ENCODE measurements at places on chromosomes 7 and 10.
A peak's percentile ranks its signal among the peaks of the same experiment; 100 is the strongest.

DNA sequence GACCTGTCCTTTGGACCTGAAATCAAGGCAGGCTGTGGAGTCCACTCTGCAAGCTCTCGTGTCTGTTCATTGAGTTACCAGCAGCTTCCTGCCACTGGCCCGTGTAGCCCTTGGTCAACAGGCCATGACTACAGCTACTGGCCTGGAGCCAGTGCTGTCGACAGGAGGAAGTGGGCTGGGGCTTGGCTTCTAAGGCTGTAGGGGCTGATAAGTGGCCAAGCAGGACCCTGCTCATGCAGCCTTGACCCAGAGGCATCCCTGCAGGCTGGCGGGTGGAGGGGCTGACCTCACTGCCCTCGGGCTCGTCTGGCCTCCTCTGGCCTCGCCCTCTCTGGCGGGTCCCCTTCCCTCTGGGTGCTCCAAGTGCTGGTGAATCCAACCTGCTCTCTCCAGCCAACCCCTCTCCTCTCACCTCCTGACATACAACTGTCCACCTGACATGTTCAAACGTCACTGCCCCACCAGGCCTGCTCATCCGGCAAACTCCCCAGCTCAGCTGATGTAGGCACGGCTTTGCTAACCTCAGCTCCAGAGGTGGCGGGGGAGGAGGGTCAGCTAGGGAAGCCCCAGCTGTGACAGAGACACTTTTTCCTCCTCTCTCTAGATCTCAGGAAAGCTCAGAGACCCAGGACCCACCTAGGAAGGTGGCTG is 188.6 kb upstream of the LYZL2 start:
- DNase-seq, result no peak

- peak; percentile 41 for DNase-seq
These were observed 72.0 kb downstream of the SLC37A3 start for GRCh38 chr7:140326116-140326928.

DNA sequence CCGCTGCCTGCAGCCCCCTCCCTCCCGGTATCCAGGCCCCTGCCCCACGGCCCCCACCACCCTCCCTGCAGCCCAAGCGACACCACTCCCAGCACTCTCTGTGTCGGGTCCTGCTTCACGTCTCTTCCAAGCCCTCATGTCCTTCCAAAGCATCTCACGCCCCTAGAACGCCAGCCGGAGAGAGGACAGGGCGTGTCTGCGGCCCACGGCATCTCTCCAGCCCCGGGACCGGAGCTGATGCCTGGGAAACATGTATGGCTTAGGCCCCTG is 51.1 kb upstream of the PDGFA start:
- DNase-seq, result no peak

GRCh38 chr10:18699849-18700840 is 40.9 kb downstream of the ARL5B start:
- no peak for DNase-seq

DNA sequence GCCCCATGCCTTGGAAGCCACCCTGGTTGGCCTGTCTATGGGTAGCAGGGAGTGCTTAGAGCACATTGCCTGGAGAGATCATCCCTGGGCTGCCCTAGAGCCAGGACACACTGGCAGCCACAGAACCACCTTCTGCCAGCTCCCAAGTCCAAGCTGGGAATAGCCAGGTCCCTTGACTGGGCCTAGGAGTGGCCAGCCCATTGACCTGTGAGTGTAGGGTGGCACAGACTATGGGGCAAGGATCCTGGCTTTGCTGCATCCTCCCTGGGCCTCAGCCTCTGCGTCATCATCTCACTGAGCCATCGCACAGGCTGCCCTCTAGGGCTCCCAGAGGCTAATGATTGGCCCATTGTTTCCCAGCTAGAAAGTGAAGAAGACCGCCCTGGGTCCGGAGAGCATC is 7.0 kb downstream of the AQP1 start:
- DNase-seq, result no peak

DNA sequence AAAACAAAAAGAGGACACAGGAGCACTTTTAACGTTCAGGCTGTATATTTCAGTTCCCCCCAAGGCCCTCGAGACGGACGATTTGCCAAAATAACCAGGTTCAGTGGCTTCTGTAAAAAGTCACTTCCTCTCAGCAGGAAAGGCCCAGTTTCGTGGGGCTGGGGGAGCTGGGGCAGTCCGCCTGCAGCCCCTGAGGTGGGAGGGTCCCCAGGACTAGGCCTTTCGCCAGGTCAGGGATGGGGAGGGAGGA is 28.8 kb downstream of the WDR86 start:
- DNase-seq, result no peak

DNA sequence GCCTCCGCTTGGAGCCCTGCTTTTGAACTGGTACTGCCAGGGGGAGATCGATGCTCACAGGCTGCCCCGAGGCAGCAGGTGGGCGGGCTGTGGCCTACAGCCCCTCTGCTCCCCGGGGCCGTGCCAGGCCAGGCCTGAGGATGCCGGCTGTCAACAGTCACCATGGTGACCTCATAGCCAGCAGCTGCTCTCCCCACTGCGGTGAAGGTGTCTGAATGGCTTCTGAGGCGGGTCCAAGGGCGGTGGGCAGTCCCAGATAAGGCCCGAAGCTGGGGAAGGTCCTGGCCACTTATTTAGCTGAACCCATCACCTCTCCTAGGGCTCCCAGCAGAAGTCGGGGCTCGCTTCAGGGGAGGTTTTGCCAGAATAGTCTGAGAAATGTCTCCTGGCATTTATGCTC is 179.3 kb downstream of the ARHGAP12 start:
- DNase-seq, result no peak

DNA sequence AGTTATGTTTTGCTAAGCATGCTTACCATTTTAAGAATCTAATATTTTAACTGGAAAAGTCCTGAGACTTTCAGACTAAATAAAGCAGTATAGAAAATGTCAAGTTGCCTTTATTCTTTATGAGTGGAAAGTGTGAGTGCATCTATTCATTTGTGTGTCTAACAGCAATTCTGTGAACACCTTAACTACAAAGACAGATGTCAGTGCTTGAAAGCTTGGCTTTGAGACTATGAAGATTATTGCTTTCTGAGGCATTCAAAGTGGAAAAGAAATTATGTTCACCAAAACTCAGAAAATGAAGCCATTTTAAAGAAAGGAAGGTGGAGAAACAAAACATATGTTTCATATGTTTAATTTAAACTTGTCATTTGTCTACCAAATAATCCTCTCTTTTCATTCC is 294.5 kb upstream of the SEMA3C start:
- no peak for DNase-seq

DNA sequence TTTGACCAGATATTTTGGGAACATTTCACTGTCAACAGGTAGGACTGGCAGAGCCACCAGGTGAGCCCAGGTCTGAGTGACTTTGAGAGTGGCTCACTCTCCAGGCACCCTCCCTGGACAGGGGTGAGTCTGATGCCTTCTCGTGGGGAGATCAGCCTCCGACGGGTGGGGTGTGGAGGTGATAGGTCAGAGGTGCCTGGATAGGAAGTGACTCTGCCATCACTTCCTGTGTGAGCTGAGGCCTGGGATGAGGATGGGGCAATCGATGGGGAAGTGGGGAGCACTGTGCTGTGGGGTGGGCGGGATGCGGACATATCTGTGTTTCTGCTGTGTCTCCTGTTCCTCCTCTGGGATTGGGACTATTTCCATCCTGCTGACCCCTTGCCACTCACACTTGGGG is 34.6 kb downstream of the IFT22 start:
- DNase-seq, result no peak

DNA sequence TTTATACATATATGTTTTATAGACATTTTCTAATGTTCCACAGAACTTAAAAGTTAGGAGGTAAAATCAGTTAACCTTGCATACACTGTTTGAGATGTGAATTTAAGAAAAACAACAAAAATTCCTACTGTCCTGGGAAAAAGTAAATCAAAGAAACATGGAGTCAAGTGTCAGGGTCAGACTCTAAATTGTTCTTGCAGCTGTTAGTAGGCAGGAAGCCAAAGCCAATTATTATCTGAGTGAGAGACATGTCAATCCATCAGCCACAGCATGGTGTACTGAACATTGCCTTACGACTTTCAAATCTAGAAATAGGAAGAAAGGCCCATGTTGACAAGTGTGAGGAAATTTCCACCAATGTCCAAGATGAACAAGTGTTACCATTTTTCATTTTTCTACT is 461.2 kb upstream of the MBL2 start:
- no peak for DNase-seq

DNA sequence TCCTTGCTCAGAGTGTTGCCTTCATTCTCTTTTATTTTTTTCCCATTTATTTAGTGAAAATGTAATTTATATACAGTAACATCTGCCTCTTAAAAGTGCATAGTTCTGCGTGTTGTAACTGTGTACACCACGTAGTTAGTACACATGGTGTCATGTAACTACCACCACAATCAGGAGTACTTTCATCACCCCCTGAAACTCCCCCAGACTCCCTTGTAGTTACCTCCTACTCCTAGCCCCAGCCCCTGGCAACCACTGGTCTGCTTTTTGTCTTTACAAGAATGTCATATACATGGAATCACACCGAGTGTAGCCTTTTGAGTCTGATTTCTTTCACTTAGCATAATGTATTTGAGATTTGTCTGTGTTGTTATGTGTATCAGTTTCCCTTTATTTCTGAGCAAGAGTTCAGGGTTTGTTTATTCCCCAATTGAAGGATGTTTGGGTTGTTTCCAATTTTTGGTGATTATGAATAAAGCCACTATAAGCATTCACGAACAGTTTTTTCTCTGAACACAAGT is 50.6 kb downstream of the GRK5 start:
- DNase-seq, result no peak

GRCh38 chr7:121020249-121020988 is 31.9 kb downstream of the CPED1 start:
- DNase-seq, result no peak

DNA sequence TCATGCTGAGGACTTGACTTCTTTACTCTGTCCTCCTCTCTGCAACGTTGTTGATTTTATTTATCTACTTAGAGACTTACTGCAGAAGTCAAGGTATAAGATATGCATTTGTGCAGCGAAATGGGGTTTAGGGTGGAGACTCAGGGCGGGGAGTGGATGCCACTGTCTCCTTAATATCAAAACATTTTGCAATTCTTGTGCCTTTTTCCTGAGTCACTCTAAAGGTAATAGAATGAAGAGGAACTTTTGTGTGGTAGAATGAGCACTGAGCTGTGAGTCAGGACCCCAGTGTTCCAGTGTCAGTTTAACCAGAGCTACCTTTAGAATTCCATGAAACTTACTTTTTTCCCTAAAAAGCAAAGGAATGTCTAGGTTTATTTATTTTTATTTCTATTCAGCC is 78.2 kb downstream of the VTI1A start:
- DNase-seq, result no peak

DNA sequence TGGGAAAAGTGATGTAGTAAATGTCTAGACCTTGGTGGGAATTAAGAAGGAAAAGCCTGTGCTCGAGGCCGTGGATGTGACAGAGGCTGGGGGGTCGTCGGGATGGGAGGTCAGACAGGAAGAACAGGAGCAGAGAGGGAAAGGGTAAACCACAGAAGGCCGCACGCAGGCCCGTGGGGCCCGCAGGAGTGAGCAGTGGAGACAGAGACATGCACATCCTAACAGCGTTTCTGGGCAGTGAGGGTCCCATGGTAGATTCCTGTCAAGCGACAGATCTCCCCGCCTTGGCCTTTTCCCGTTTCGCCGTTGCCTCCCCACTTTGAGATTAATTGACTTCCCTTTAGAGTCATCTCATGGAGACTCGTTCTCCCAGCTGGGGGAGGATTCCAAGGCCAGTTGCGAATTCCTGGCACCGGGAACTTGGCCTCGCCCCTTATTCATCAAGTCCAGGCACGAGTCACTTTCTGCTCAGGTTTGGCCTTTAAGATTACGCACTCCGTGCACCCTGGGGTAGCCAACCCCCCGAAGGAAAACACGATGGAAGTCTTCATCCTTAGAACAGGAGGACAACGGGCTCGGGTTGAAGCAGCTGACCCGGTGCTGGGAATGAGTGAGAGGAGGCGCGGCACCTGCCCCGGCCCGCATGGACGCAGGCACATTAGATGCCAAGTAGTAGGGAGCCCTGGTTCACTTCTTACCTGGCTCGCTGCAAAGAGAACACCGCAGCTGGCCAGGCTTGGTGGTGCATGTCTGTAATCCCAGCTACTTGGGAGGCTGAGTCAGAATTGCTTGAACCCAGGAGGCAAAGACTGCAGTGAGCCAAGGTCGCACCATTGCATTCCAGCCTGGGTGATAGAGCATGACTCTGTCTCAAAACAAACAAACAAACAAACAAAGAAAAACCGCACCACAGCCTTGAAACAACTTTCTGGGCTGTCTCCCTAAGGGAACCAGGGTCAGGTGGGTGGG is 315.2 kb upstream of the SHH start:
- no peak for DNase-seq

DNA sequence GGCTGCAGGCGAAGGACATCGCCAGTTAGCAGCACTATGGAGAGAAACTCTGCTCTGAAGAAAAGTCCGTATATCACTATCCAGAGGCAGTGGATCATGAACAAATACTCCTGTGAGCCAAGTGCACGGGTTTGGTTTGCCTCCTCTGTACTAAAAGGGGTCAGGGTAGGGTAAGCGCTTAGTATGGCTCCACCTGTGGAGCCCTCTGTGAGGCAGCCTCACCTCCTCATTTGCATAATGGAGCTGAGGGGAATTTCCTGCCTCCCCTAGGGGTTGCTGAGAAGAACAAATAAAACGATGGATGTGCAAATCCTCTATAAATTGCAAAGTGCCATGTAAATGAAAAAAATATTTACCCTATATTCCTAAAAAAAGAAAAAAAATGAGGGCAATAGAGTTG is 63.4 kb downstream of the GPR26 start:
- no peak for DNase-seq

- DNase-seq, result no peak
These were observed 270.7 kb upstream of the IGFBP3 start for GRCh38 chr7:46191776-46192175.

DNA sequence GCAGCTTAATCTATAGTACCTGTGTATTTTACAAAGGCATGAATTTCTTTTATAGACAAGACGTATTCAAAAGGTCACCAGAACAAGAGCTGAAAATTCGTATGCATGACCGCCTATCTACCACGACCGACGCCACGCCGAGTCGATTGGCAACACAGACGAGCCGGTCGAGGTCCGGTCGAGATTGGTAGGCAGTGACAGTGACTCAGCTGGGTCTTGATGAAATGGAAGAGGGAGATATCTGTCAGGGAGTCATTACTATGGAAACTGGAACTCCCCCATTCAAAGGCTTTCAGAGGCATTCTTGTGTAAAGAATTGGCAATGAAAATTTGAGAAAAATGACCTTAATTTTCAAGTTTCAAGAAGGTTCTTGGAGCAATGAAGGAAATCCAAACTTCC is 2.1 kb downstream of the ATP5MK start:
- DNase-seq, result no peak

Measured in activated CD4-positive, alpha-beta T cell treated with anti-CD3 and anti-CD28 coated beads, Interleukin-2, amount 50 U/mL, for 4 hours (primary cell).